Amygdala (tissue), 56 donors: ENCODE measurements at places on chromosomes 1 and 21.
A peak's percentile ranks its signal among the peaks of the same experiment; 100 is the strongest.

DNA sequence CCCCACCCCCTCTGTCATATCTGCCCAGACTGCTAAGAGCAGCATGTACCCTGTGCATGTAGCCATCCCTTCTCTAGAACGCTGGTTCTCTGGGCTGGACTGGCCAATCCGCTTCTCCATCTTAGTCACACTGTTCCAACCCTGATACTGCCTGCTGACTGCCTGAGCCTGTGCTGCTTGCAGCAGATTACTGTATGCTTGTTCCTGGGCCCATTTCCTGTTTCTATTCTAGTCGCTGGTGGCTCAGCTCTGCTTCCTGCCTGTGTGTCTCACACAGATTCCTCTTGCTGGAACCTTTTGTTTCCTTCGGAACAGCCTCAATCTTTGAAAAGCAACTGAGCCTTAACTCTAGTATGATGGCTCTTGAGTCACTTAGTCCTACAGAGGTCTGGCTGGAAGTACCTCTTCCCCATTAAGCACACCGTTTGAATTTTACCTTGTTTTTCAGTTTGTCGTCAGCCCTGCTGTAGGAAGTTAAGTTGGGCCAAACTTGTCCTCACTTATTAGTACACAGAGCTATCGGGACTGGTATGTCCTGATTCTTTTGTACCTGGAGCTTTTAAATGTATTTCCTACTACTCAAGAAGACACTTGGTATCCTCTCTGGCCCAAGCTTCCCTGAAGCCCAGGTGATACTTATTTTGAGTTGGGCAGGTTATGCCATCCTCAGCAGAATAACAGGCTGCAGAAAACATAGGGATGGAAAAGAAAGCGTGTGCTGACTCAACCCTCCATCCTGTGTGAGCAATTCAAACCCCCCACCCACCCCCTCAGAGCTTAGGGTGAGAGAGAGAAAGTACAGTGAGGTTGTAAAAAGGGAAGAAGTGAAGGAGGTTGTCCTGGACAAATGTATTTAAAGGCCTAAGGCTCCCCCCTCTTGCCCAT is 43.4 kb upstream of the PIGV start:
- no peak for DNase-seq

DNA sequence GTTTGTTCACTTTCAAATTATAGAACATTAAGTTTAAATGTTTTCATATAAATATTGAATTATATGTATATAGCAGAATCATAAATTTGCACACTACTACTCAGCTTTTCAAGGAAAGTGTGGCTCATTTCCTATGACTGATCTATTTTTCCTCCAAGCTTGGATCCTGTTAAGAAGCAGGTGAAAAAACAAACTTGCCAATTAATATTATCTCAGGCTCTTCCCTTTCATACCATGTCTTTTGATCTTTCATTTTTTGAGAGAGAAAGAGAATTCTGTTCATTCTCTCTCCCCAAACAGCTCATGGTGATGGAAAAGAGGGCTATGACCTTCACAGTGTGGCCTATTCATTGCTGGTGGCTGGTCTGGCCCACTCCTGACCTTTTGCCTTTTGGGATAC is 43.7 kb downstream of the SEC16B start:
- DNase-seq, result no peak

DNA sequence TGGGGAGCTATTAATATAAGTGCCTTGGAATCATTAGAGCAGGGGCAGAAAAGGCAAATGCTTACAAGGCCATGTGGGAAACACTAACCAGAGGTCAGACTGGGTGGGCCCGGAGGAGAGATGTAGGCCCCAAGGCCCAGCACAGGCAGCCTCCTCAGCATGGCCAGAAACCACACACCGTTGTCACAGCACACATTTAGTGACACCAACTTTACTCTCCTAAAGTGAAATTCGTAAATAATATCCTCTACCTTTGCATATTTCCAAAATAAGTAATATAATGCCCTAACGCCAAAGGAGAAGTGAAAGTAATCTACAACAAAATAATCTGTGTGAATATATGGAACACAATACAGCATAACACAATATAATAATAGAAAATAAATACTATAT is 62.6 kb downstream of the KIF21B start:
- no peak for DNase-seq

- DNase-seq, result no peak
Observed at GRCh38 chr1:235865565-235866204, 1.0 kb downstream of the LYST start.

GRCh38 chr1:3004285-3005205 is 16.7 kb upstream of the ACTRT2 start:
- no peak for DNase-seq

DNA sequence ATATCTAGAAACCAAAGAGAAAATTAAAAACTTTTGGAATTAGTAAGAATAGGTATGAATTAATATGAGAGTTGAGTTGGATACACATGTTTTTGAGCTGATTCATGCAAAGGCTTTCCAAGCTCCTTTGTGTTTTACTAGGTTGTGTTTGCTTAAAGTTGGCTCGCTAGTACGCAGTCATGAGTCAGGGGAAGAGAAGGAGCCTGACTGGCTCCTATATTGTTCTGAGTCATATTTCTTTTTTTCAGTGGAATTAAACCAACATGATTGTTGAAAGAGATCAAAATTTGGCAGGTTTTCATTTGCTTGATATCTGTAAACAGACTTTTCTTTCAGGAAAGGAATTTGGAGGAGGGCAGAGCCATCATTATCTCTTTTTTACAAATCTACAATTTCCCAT is 66.7 kb downstream of the MAGI3 start:
- no peak for DNase-seq

DNA sequence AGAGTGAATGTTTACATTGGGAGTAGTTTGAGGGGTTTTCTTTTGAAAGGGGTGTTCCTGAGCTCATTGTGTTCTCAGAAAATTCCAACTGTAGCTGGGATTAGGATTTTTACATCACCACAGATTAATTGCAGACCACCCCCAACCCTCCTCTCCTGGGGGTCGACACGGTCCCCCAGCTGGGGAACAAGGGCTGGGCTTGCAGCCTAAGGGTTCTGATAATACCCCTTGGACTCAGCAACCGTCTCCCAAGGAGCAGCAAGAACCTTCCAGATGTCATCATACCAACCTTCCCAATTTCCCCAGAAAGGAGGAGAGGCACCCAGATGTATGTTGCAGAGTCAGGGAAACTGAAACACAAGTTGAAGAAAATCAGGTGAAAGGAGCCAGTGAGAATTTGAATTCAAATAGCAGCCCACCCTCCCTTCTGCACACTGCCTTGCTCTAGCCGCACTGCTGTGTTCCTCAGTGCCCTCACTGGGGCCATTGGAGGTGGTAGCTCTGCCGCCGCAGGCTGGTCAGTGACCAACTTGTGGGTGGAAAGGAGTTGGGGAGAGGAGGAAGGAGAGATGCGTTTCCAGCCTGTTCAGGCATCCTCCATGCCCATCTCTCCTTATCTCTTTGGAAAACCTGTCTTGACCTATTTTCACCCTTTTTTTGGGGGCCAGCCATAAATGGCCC is 14.7 kb upstream of the IGFN1 start:
- DNase-seq, result no peak

- DNase-seq, result no peak
Observed at GRCh38 chr21:45030682-45031570, 43.5 kb upstream of the ADARB1 start.

DNA sequence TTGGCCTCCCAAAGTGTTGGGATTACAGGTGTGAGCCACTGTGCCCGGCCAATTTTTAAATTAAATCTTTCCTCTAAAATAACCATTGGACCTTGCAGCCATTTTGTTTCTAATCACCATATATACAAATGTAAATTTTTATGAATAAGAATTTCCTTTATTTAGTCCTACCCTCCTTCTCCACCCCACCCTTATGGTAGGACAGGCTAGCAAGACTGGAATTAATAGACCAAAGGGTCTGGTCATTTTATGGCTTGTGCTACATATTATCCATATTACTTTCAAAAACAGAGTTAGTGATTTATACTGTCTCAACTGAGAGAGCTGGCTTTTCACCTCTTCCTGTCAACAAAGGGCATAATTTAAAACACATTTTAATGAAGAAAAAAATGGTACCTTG is 26.5 kb downstream of the L1TD1 start:
- no peak for DNase-seq

DNA sequence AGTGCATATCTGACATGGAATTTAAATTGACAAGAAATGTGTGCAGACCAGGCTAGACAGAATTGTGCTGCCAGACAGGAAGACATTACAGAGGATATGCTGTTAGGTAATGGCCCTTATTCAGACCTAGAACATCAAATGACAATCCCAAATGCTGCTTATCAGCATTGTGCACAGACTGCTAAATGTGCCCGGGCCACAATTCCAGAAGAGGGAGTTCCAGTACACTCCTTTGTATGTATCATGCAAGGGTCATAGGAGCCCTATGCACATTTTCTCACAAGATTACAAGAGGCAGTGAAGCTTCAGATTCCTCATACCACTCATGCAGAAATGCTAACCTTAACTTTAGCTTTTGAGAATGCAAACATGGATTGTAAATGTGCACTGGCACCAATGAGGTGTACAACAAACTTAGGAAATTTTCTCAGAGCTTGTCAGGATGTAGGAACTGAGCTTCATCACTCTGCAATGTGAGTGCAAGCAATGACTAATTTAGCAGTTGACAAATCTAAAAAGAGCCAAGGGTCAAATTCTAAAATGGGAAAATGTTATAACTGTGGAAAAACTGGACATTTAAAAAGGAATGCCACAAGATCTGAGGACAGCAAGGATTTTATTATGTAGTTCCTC is 273.5 kb downstream of the COL11A1 start:
- DNase-seq, result no peak

DNA sequence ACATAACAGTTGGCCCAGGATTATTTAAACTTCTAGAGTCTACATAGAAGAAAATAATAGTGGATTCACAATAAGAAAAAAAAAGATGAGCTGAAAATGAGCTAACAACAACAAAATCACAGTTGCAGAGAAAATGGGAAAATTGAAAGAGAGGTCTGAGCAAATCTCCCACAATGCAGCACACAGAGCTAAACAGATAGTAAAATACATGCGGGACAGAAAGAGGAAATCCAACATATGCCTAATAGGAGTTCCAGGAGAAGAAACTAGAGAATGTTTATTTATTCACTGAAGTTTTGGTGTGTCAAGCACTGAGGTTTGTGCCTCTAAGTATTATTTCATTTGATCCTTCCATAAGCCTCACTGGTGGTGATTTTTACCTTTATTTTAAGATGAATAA is 45.5 kb upstream of the CACHD1 start:
- no peak for DNase-seq

- no peak for DNase-seq
Observed at GRCh38 chr1:157773493-157774350, 3.2 kb downstream of the FCRL2 start.

- no peak for DNase-seq
Observed at GRCh38 chr1:19623523-19623922, 20.6 kb upstream of the NBL1 start.

GRCh38 chr1:222582099-222582774 is 7.5 kb downstream of the TAF1A start:
- DNase-seq, result no peak

DNA sequence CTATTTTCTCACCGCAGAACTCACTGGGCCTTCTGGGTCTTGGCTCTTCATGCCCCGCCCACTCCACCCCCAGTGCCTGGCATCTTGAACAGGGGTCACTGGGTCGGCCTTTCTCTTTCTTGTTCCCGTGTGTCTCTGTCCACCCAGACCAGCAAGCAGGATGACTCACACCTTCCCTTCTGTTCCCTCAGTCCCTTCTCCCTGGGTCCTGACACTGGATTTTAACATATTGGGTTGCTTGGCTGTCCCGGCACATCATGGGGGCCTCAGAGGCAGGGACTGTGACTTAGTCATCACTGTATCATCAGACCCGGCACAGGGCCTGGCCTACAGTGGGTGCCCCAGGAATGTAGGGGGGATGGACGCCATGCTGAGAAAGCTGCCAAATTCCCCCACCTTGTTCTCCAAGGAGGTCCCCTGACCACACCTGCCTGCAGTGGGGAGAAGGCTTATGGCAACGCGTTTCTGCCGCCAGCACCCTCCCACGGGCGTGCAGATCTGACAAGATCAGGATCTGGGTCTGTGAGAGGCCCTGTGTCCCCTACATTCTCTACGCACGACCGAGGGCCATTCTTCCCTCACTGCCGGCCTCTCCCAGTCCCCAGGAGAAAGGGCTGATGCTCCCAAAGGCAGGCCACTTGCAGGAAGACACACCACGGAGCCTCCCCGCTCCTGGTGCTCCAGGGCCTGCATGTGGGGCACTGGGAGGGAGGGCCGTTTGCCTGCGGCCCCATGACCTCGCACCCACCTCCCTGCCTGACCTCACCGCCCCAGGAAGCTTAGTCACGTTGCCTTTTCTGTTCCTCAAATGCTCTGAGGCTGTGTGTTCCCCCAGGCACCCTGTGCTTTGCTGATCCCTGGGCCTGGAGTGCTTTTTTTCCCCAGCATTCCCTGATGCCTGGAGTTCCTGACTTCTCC is 157.2 kb upstream of the TMEM51 start:
- DNase-seq, result no peak

DNA sequence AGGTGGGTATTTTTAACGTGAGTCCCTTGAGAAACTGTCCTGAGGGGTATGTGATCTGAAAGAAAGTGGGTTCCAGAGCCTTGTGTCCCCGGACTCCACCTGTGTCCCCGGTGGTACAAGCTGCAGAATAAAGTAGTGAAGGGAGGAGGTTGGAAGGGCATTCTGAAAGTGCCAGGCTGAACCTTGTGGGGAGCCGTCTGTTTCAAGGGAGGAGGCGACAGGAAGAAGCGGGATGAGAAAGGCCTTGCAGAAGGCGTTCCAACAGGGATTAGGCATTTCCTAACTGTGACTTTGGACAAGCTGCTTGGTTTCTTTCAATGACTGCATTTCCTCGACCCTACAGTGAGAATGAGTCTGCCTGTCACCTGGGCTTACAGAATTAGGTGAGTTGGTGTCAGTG is 5.8 kb downstream of the FOXD3 start:
- DNase-seq, result no peak

GRCh38 chr1:206766251-206766856 is 4.2 kb upstream of the IL19 start:
- no peak for DNase-seq

DNA sequence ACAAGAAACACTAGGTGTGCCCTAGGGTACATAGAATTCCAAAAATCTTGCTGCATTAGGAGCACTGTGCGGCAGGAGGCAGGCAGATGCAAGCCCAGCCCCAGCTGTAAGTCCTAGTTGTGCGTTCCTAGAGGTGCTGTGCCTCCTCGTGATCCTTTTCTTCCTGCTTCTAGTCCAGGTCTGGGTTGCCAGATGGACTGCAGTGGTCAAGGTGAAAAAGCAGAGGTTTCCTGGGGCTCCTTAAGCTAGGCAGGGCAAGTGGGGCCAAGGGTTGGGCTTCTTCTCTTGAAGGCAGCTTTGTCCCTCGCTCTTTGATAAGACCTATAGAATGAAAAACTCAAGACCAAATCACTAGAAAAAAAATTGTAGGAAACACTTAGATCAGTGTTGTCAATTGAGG is 21.6 kb upstream of the SLC45A3 start:
- no peak for DNase-seq

GRCh38 chr1:34776911-34777310 is 4.1 kb upstream of the GJB3 start:
- no peak for DNase-seq

- no peak for DNase-seq
Observed at GRCh38 chr21:42799516-42799915, 79.8 kb downstream of the WDR4 start.

GRCh38 chr1:35725596-35725995 is 6.9 kb upstream of the C1orf216 start:
- DNase-seq, result peak; percentile 28
